ENCODE measurements at places on chromosomes 7 and 10.

- DNase-seq, result peak; percentile 56
These were observed 24.3 kb upstream of the CPA2 start for GRCh38 chr7:130242198-130243014.

DNA sequence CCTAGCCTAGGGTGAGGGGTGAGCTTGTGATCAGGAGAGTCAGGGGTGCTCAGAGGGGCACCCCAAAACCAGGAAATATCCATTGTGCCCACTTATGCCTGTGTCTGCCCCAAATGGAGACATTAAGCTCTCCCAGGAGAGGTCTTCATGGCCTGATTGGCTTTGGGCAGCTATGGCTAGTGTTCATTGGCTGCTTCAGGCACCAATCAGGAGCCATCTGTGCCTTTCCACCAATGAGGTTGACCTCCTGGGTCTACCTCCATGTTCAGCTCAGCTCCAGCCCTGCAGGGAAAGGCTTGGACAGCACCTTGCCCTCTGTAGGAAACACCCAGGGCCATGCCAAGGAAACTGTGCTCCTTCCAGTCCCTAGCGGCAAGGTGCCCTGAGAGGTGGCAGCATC lies 23.9 kb upstream of the HSPB1 start:
- no peak for DNase-seq

DNA sequence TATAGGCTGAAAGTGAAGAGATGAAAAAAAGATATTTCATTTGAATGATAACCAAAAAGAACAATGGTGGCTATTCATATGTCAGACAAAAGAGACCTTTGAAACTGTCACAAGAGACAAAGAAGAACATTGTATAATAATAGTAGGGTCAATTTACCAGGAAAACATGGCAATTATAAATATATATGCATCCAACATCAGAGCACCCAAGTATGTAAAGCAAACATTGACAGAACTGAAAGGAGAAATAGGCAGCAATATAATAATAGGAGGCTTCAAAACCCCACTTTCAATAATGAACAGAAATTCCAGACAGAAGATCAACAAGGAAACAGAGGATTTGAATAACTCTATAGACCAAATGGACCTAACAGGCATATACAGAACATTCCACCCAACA lies 876.2 kb downstream of the GRID1 start:
- no peak for DNase-seq

- peak; percentile 39 for DNase-seq
These were observed 63.8 kb downstream of the MKI67 start for GRCh38 chr10:128062331-128062880.

DNA sequence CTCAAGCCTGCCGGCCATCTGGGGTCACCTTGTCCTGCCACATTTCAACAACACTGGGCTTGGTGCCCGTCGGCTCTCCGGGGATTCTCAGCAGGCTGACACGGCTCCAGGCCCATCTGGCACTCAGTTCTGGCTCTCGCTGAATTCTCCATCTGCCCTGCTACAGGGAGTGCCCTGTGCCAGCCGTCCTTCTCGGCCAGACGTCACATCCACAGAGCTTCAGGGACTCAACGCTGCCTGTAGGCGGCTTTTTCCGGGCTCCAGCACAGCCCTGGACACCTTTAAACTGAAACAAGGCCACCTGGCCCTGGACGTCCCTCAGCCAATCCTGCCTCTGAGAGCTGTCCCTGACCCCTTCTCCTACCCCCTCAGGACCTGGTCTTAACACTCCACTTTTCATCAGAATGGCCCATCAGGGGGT lies 43.0 kb downstream of the TMEM130 start:
- no peak for DNase-seq

GRCh38 chr7:83695128-83695960 lies 46.4 kb upstream of the SEMA3E start:
- DNase-seq, result no peak

GRCh38 chr10:109880886-109881768 lies 42.2 kb downstream of the XPNPEP1 start:
- DNase-seq, result no peak

GRCh38 chr10:70967591-70968587 lies 79.5 kb upstream of the PCBD1 start:
- DNase-seq, result peak; percentile 14

DNA sequence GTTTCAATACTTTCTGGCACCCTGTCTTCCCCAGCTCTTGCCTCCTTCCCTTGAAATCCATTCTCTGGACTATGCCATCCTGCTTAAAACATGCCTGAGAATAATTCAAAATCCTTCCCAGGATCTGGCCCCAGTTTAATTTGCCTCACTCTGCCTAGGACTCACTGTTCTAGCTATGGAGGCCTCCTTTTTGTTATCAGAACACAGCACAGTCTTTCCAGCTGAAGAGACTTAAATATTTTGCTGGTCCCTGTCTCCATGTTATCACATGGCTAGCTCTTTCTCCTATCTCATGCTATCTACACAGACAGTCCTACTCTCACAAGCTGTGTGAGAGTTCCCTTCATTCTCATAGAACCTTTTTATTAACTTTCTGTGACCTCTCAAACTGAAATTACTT lies 194.8 kb downstream of the RNLS start:
- no peak for DNase-seq

DNA sequence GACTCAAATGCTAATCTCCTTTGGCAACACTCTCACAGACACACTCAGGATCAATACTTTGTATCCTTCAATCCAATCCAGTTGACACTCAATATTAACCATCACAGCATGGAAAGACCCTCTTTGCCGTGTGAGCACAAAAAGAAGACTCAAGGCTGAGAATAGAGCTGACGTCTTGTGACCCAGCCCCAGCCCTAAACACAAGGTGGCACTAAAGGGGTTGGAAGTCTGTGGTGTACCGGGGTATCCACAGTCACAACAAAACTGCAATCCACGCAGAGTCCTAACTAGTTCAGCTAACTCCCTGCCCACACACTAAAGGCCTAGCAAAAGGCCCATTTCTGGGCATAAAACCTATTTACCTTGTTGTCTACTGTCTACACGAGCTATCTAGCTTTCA lies 200.1 kb downstream of the ACTR3B start:
- no peak for DNase-seq

DNA sequence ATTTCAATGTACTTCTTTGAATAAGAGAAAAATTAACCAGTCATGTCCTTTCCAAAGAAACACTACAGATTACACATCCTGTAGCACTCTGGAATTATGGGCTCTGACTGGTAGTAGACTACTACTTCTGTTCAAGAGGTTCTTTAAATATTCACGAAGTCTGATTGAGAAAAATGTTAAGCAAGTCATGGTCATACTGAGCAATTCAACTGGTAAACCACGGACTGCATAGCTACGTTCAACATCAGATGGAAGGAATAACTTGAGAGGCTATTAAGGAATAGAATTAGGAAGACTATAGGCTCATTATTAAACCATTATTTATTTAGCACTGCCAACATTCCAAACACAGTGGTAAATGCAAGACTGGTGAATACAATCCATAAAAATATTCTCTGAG lies 160.8 kb downstream of the IMMP2L start:
- no peak for DNase-seq

DNA sequence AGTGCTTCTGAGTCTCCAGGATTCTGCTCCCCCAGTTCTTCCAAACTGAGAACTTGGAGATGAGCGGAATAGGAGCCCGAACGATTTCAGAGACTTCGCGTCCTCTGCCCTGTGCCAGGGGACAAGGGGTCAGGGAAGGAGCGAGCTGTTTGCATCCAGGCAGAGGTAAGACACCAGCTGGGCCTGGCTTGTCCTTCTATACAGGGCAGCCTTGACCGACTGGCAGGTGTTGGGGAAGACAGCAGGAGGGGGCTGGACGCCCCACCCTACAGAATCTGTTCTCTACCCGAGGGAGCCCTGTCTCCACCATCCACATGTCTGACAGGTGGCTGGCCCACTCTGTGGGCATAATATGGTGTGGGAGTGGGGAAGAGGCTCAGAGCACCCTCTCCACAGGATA lies 7.1 kb downstream of the SPOCK2 start:
- no peak for DNase-seq

DNA sequence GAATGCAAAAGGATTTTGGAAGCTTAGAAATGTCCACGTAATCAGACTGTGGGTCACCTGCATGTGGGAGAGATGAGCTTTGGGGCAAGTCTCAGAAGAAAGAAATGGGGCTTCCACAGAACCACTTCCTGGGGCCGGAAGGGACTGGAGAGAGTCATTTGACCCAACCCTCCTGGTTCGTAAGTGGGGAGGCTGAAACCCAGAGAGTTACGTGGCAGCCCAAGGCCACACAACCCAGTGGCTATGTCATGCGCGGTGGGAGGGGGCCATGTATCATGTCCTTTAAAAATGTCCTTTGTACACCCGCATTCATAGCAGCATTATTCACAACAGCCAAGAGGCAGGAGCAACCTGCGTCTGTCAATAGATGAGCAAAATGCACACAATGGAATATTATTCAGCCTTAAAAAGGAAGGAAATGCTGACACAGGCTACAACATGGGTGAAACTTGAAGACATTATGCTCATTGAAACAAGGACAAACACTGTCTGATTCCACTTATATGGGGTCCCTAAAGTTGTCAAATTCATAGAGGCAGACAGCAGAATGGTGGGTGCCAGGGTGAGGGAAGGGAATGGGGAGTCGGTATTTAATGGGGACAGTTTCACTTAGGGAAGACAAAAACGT lies 15.1 kb downstream of the CAMK2B start:
- no peak for DNase-seq

- DNase-seq, result no peak
These were observed 7.2 kb downstream of the ALKBH4 start for GRCh38 chr7:102457352-102457924.

- DNase-seq, result no peak
These were observed 16.1 kb downstream of the LYZL1 start for GRCh38 chr10:29304995-29305335.

- DNase-seq, result no peak
These were observed 52.3 kb upstream of the DPYSL4 start for GRCh38 chr10:132134241-132135052.

DNA sequence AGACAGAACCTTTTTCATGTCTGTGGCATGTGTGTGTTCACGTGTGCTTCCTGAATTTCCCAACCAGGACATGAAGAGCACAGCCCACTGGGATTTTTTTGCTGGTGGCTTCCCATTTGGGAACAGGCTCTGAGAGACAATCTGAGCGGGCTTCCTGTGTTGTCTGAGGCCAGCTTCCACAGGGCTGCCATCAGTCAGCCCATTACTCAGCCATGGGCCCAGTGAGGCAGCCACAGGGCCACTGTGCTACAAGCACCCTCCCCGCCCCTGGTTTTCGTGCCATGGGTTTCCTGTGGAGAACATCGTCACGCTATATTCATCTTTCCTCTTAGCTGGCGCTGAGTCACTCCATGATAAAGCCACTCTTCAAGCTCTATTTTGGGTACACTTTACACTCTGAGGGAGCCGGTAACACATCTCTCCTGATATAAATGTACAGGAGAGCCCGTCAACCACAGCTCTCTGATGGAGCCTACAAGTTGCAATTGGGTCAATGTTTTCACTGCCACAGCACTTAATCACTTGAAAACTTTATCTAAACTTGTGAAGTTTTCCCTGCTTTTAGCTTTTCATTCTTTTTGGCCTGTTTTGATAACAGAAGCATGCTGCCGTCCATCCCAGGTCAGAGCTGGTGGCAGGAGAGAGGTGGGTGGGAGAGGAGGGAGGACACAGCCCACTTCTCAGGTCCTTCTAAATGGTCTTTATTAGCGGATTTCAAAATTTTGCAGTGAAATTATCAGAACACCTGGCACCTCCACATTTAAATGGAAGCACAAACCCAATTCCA lies 96.9 kb downstream of the HIPK2 start:
- DNase-seq, result peak; percentile 97

- no peak for DNase-seq
These were observed 76.8 kb downstream of the VIPR2 start for GRCh38 chr7:159067576-159068487.

GRCh38 chr7:135800560-135800959 lies 51.9 kb upstream of the FAM180A start:
- no peak for DNase-seq

GRCh38 chr10:5723692-5724091 lies 39.1 kb downstream of the TASOR2 start:
- DNase-seq, result no peak

GRCh38 chr10:79380946-79381721 lies 33.9 kb downstream of the PPIF start:
- DNase-seq, result no peak

DNA sequence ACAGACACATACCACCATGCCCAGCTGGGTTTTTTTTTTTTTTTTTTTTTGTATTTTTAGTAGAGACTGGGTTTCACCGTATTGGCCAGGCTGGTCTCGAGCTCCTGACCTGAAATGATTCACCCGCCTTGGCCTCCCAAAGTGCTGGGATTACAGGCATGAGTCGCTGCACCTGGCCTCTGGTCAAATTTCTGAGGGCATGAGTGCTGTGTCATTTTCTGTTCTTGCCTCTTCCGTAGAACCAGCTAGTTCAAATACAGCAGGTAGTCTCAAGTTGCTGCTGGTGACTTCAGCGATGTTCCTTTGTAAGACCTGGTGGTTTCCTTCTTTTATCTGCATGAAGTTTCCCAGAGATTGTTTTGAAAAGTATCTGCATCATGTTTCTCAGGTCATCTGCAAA lies 134.8 kb upstream of the SHH start:
- no peak for DNase-seq

- DNase-seq, result no peak
These were observed 67.9 kb downstream of the SGCE start for GRCh38 chr7:94588075-94588474.

DNA sequence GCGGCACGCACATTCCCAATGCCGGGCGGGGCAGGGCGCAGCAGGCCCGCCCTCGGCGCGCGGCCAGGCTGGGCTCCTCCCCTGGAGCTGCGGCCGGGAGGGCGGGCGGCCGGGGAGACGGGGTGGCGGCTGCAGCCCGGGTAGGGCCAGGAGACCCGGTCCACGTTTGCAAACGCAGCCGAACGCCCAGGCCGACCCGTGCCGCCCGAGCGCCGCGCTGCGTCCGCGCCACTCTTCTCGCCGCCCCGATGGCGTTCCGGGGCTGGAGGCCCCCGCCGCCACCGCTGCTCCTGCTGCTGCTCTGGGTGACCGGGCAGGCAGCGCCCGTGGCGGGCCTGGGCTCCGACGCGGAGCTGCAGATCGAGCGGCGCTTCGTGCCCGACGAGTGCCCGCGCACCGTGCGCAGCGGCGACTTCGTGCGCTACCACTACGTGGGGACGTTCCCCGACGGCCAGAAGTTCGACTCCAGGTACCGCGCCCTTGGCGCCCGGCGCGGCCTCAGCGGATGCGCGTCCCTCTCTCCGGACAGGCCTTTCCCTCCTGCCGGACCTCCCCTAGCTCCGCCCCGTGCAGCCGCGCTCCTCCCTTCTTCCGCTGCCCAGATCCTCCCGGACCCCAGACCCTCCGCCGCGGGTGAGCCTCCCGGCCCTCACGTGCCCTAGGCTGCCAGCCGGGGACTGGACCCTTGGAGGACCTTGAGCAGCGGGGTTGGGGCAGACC lies at the start of gene FKBP9:
Gene FKBP9 (plus strand): TSS at position 115 of the 720 bp plus-strand sequence. CDS start 134 bp downstream, at position 249.
- peak; percentile 25 for DNase-seq

Measured in activated CD4-positive, alpha-beta T cell treated with anti-CD3 and anti-CD28 coated beads, Interleukin-10, Interleukin-2, amounts not matched to agents 100 ng/mL and 50 ng/mL, durations not matched to agents 16 hours and 8 hours (primary cell).